ENCODE measurements at places on chromosomes 5 and 9. TPM values are rescaled to one million over a fixed set of nuclear protein-coding genes. Genes with fewer than 3 reads are reported as not detected.

Gene PCDHA5
- not detected for total RNA-seq

Gene DMGDH
- total RNA-seq: 2.5 TPM

Gene CCDC192
- total RNA-seq: not detected

Gene HNRNPH1
- 307 TPM for total RNA-seq

Gene FOXD4L5
- total RNA-seq: not detected

Gene CHSY3
- 2.4 TPM for total RNA-seq

Gene PCDH12
- under 0.01 TPM for total RNA-seq

Gene LRRTM2
- 2.9 TPM for total RNA-seq

Gene GFI1B
- under 0.01 TPM for total RNA-seq

Gene GAS1
- total RNA-seq: 16.1 TPM

Gene EDIL3
- 11.1 TPM for total RNA-seq

Gene LIFR
- 20.0 TPM for total RNA-seq

Gene C5orf46
- not detected for total RNA-seq

Gene RNF38
- 6.4 TPM for total RNA-seq

Gene ABCA1
- 1.8 TPM for total RNA-seq

Gene ZNF622
- total RNA-seq: 27.5 TPM

Gene LCN9
- not detected for total RNA-seq

Gene FABP6
- total RNA-seq: not detected

Gene STPG3
- not detected for total RNA-seq

Gene SPAG8
- 2.4 TPM for total RNA-seq

Gene PCDHB7
- 0.15 TPM for total RNA-seq

Gene RASEF
- total RNA-seq: not detected

Gene SLIT3
- 0.34 TPM for total RNA-seq

Gene PCDHGA7
- total RNA-seq: 0.50 TPM

Gene PPP3R2
- not detected for total RNA-seq

Gene ANKRD20A1
- not detected for total RNA-seq

Gene GABRB2
- total RNA-seq: not detected

Gene ZNF618
- 6.4 TPM for total RNA-seq

Gene ADAMTS19
- under 0.01 TPM for total RNA-seq

Gene BARX1
- not detected for total RNA-seq

Gene KIF4B
- total RNA-seq: not detected

Gene SYNPO
- 1.3 TPM for total RNA-seq

Gene ST8SIA4
- total RNA-seq: 0.34 TPM

Gene NR6A1
- total RNA-seq: 0.15 TPM

Gene AGXT2
- not detected for total RNA-seq

Gene CCNO
- total RNA-seq: not detected

Gene IL31RA
- 3.2 TPM for total RNA-seq

Gene ANKRD55
- total RNA-seq: not detected

Gene DDX4
- not detected for total RNA-seq

Gene SLCO6A1
- not detected for total RNA-seq

Gene ZBTB5
- 4.7 TPM for total RNA-seq

Gene SLC34A3
- total RNA-seq: not detected

Gene CERCAM
- total RNA-seq: 63.5 TPM

Gene VLDLR
- total RNA-seq: 5.1 TPM

Data from bronchus fibroblast of lung (primary cell).